Daoy (cell line): ENCODE measurements at places on chromosomes 12 and 14. TPM values are rescaled to one million over a fixed set of nuclear protein-coding genes. Genes with fewer than 3 reads are reported as not detected.

Gene SERPINA12
- total RNA-seq, result not detected in 2 replicates

Gene SLC6A12
- 0.57 and 3.4 TPM in 2 replicates for total RNA-seq

Gene CFAP251
- 3.0 and 4.2 TPM in 2 replicates for total RNA-seq

Gene TBC1D30
- 11.8 and 13.0 TPM in 2 replicates for total RNA-seq

Gene AHSA1
- total RNA-seq, result 440 and 534 TPM in 2 replicates

Gene SART3
- 66.8 and 75.9 TPM in 2 replicates for total RNA-seq

Gene INHBC
- not detected in 2 replicates for total RNA-seq

Gene KRT76
- not detected in 2 replicates for total RNA-seq

Gene EFS
- total RNA-seq, result 0.80 and 1.4 TPM in 2 replicates

Gene GNB3
- 0.71 and 1.4 TPM in 2 replicates for total RNA-seq

Gene DDX51
- 4.1 and 5.2 TPM in 2 replicates for total RNA-seq

Gene SLC10A1
- not detected in 2 replicates for total RNA-seq

Gene C14orf180
- not detected in 2 replicates for total RNA-seq

Gene BEGAIN
- total RNA-seq, result 14.1 and 18.6 TPM in 2 replicates

Gene GDF3
- not detected in 2 replicates for total RNA-seq
